Hepatic stellate cell (primary cell): ENCODE measurements at places on chromosomes 2 and 18.

GRCh38 chr2:70895998-70896764 is 39.5 kb upstream of the ATP6V1B1 start:
- no peak for DNase-seq

- DNase-seq = no peak
Observed at GRCh38 chr2:202758604-202759003, 113.0 kb downstream of the ICA1L start.

GRCh38 chr2:34447097-34447496 is 848.0 kb upstream of the FAM98A start:
- DNase-seq = no peak

GRCh38 chr2:225398372-225398771 is 1.1 kb upstream of the NYAP2 start:
- DNase-seq = no peak

DNA sequence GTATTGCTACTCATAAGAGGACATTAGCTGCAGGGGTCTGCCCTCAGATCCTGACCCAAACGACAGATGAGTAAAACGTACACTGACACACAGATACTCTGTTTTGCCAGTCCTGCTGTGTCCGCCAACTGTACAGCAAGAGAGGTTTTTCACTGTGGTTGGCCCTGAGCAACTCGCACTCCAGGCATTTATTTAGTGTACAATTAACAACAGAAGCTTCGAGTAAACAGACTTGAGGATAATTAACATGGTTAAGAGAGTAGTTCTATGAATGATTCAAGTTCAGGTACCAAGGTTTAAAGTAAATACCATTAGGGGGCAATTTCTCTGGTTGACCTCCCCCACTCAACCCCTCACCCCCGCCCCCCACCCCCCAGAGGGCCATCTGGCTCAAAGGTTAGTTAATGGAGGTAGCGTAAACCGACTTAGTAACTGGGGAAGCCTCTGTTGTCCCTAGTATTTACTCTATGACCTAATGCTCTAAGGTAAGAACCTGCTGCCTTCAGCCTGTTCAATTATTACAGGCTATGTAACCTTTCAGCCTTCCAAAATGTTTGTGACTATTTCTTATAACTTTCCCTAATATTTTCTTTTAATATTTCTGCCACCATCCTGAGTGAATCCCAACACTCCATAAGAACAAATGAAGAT is 103.9 kb upstream of the XIRP2 start:
- no peak for DNase-seq

GRCh38 chr2:67169417-67170140 is 227.6 kb upstream of the ETAA1 start:
- no peak for DNase-seq

- no peak for DNase-seq
Observed at GRCh38 chr2:177282181-177282641, 17.7 kb upstream of the NFE2L2 start.

DNA sequence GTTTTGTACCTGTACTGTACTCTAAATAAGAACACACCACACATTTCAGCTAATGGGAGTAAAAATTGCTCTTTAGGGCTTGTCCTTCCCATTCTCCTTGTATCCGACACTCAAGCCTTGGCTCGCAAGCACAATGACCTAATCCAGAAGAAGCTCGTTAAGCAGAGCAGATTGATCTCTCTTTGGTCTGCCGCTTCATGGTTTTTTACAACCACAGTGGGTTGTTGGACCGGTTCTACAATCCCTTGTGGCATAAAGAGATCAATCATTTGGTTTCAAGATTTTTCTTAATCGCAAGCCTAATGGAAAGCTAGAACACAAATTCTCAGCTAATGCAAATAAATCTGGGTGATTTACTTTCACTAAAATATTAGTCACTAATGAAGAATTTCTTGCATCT is 662.1 kb downstream of the LRP1B start:
- no peak for DNase-seq

DNA sequence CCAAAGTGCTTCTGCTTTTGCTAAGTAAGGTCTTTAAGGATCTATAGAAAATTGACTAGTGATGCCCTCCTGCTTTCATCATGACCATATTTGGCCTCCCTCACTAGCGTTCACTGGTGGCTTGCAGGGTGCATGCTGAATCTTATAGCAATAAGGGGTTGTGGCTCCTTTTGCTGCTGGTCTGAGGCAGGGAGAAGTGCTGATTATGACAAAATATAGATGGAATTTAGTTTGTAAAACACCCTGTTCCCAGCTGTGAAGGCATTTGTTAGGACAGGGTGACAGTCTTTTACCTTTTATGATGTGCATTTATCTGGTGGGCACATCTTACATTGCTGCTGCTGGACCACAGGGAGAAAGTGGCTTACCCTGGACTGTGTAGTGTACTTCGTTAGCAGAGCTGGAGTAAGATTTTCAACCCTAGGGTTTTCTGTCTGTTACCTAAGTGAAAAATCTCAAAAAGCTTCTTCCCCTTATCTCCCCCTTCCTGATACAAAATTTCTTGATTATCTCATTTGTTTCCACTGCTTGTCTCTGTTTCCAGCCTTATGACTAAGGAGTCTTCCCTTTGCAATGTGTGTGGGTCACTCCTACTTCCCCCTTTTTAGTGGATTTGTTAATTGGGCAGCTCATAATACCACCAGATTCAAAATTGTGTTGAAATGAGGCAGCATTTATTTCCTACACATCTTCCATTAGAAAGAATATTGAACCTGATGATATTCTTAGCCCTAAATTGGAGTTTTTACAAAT is 21.2 kb upstream of the RPL37A start:
- DNase-seq = no peak

DNA sequence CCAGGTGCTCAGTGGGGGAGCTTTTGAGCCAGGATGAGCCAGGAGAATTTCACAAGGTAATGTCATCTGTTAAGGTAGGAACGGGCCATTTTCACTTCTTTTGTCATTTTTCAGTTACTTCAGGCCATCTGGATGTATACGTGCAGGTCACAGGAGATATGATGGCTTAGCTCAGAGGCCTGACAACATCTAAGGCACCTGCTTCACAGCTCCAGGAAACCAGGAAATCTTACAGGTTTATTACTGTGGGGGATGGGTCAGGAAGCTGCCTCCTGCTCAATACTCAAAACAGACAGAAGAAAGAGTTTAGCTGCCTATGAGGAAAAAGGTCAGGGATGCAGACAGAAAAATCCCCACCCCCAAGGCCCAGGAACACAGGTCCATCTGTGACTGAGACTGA is 364.3 kb upstream of the LRP1B start:
- no peak for DNase-seq
